Activated CD4-positive, alpha-beta T cell treated with anti-CD3 and anti-CD28 coated beads for 36 hours (primary cell): ENCODE measurements at places on chromosomes 13 and 19. TPM values are rescaled to one million over a fixed set of nuclear protein-coding genes. Genes with fewer than 3 reads are reported as not detected.

ZNF320 gene
- 10.8 TPM for total RNA-seq

MIA gene
- total RNA-seq = not detected

KLK12 gene
- not detected for total RNA-seq

NLRP7 gene
- total RNA-seq = not detected

MAP1S gene
- total RNA-seq = 79.3 TPM

PRKCG gene
- total RNA-seq = 0.25 TPM

EHD2 gene
- total RNA-seq = 2.5 TPM

SYNGR4 gene
- total RNA-seq = not detected

CDC42EP5 gene
- total RNA-seq = 0.55 TPM

YJEFN3 gene
- 11.4 TPM for total RNA-seq

ZNF765 gene
- total RNA-seq = 10.9 TPM

WDR62 gene
- total RNA-seq = 14.3 TPM

KLF2 gene
- 0.57 TPM for total RNA-seq

LRRC63 gene
- total RNA-seq = 0.50 TPM

RGL3 gene
- not detected for total RNA-seq

OLFM2 gene
- 1.3 TPM for total RNA-seq

MEF2B gene
- total RNA-seq = 1.9 TPM

SYNE4 gene
- 1.6 TPM for total RNA-seq

FAM83E gene
- 4.1 TPM for total RNA-seq

ZNF737 gene
- total RNA-seq = 16.4 TPM

CLC gene
- total RNA-seq = 0.40 TPM

TUBA3C gene
- total RNA-seq = not detected

PNMA8A gene
- total RNA-seq = not detected

ZNF766 gene
- total RNA-seq = 28.6 TPM
